ENCODE measurements at places on chromosomes 7 and 10. TPM values are rescaled to one million over a fixed set of nuclear protein-coding genes. Genes with fewer than 3 reads are reported as not detected.

GRCh38 chr7:143171697-143172096 lies 11.5 kb upstream of the TAS2R39 start:
- DNase-seq = no peak

- no peak for DNase-seq
These were observed 19.0 kb upstream of the GALNTL5 start for GRCh38 chr7:151937286-151937685.

DNA sequence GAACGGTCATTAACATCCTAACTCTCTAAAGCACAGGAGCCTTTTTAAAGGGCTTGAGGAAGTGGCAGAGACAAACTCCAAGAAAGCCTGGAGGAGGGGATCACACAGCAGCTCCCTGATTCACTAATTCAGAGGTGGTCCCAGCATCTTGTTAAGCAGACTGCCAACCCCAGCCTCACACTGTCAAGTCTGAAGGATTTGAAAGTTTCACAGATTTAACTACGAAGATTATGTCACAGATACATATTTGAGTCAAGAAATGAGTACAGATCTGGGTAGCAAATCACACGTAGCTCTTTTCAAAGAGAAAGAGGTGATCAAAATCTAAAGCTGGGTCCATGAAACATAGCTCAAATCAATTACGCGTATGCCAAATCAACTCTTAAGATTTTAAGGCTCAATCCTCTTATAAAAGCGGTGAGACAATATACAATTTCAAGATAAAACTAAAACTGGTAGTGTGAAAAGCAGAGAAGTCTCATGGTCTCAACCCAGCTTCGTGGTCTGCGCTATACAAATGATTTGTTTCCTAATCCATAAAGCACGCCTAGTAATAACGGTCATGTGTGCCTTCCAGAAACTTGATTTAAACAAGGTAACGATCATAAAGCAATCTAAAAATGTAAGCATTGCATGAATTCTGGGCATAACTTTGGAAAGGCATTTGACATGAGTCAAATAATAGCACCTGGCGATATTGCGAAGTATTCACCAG lies 229.9 kb upstream of the MKLN1 start:
- DNase-seq = no peak

The IQUB gene
- 0.20 TPM for polyA plus RNA-seq

The ARMC10 gene
- 39.0 TPM for polyA plus RNA-seq
